ENCODE measurements at places on chromosomes 3 and 15. TPM values are rescaled to one million over a fixed set of nuclear protein-coding genes. Genes with fewer than 3 reads are reported as not detected.

Gene SEMA3F
- 52.0 TPM for polyA plus RNA-seq

Gene GPR149
- not detected for polyA plus RNA-seq

Gene HRG
- 0.04 TPM for polyA plus RNA-seq

Gene FAM162A
- 38.9 TPM for polyA plus RNA-seq

Gene ALPK3
- polyA plus RNA-seq, result 23.4 TPM

Gene PIF1
- polyA plus RNA-seq, result 11.8 TPM

Gene SLC28A1
- polyA plus RNA-seq, result 0.23 TPM

Gene IL5RA
- 2.3 TPM for polyA plus RNA-seq

Gene GNAT1
- polyA plus RNA-seq, result not detected

Gene AHSG
- not detected for polyA plus RNA-seq

Gene ST3GAL6
- 23.0 TPM for polyA plus RNA-seq

Gene NOX5
- polyA plus RNA-seq, result 0.48 TPM

Gene ARPC4
- 87.7 TPM for polyA plus RNA-seq

Gene ARNT2
- polyA plus RNA-seq, result 31.8 TPM

Gene CFAP20DC
- 7.4 TPM for polyA plus RNA-seq

Gene SAMMSON
- 0.20 TPM for polyA plus RNA-seq

Gene WNT5A
- 19.7 TPM for polyA plus RNA-seq

Gene FRG2C
- not detected for polyA plus RNA-seq

Gene ALDH1L1
- 0.47 TPM for polyA plus RNA-seq

Gene STRIT1
- 0.20 TPM for polyA plus RNA-seq

Gene SOX14
- not detected for polyA plus RNA-seq

Gene IL1RAP
- 23.6 TPM for polyA plus RNA-seq

Gene TYRO3
- 63.2 TPM for polyA plus RNA-seq

Gene UTS2B
- polyA plus RNA-seq, result 0.39 TPM

Gene LIPC
- polyA plus RNA-seq, result 0.62 TPM

Gene ITGA11
- 1.7 TPM for polyA plus RNA-seq

Gene EPHA3
- polyA plus RNA-seq, result 5.2 TPM

Gene ANKUB1
- 0.44 TPM for polyA plus RNA-seq

Gene HES1
- polyA plus RNA-seq, result 112 TPM

Gene SYNM
- polyA plus RNA-seq, result 6.7 TPM

Gene CHRM5
- 0.37 TPM for polyA plus RNA-seq

Gene DNAH12
- 6.9 TPM for polyA plus RNA-seq

Gene FYCO1
- 20.1 TPM for polyA plus RNA-seq

Gene ITGB5
- 54.8 TPM for polyA plus RNA-seq

Gene CHST14
- 37.9 TPM for polyA plus RNA-seq

Gene ITIH1
- not detected for polyA plus RNA-seq

Gene TRIM42
- polyA plus RNA-seq, result not detected

Gene ANXA2
- 594 TPM for polyA plus RNA-seq

Gene TM2D3
- polyA plus RNA-seq, result 62.8 TPM

Gene PLSCR2
- polyA plus RNA-seq, result 0.74 TPM

Gene THSD4
- polyA plus RNA-seq, result 15.7 TPM

Gene DCP1A
- polyA plus RNA-seq, result 37.3 TPM

Gene ADAMTS17
- polyA plus RNA-seq, result 3.2 TPM

Gene KBTBD13
- 1.4 TPM for polyA plus RNA-seq

Gene CRTC3
- polyA plus RNA-seq, result 45.2 TPM

Gene TAGLN3
- 3.1 TPM for polyA plus RNA-seq

Gene CNTN3
- polyA plus RNA-seq, result 42.3 TPM

Gene SLC38A3
- polyA plus RNA-seq, result 7.4 TPM

Gene MUC4
- polyA plus RNA-seq, result 1.6 TPM

Data from left lung (tissue), 14 donors.